Left lung (tissue), 14 donors: ENCODE measurements at places on chromosomes 4 and X. TPM values are rescaled to one million over a fixed set of nuclear protein-coding genes. Genes with fewer than 3 reads are reported as not detected.

DNA sequence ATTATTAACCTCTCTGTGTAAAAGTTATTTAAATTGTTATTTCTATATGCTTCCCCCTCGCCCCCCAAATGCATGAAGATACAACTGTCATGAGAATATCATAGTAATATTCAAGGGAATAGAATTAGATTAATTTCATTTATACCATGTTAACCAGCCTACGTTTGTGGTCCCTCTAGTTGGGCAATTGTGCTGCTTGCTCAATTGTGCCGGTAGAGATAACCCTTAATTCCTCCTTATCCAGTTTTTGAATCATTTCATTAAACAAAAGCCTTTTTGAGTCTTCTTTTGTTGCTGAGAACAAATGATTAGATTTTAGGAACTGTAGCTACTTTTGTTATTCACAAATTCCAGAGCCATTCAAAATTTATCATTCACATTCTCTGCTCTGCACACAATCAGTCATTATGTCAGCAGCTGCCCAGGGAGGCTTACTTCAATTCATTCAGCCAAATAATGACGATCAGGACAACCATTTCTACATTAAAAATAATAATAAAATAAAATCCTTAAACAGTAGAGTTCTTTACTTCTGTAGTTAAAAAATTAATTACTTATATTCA is 98.1 kb downstream of the ADGRL3 start:
- no peaks in the 10 kb centered on the region for H3K4me1 ChIP-seq
- H3K36me3 ChIP-seq = no peaks in the 10 kb centered on the region
- no peak for DNase-seq
- H3K27ac ChIP-seq = no peak overlapping the region

DNA sequence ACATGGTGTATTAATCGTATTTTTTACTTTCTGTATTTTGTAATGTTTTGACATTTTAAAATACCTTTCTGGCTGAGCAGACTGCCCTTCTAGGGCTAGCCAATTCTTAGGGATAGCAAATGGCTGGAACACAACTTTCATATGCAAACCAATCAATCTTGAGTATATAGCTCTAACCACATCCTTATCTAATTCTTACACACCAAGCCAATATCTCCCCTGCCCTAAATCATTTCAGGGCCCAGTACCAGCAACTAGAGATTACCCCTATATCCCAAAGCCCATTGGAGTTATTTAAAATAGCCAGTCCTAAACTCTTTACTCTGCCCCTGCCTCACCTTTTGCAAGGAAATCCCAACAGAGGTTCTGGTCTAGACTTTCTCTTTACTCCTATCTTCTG is 58.3 kb downstream of the INTS12 start:
- no peak for DNase-seq
- H3K27me3 ChIP-seq = no peaks in the 10 kb centered on the region
- H3K4me1 ChIP-seq = no peaks in the 10 kb centered on the region
- H3K27ac ChIP-seq = no peak overlapping the region

DNA sequence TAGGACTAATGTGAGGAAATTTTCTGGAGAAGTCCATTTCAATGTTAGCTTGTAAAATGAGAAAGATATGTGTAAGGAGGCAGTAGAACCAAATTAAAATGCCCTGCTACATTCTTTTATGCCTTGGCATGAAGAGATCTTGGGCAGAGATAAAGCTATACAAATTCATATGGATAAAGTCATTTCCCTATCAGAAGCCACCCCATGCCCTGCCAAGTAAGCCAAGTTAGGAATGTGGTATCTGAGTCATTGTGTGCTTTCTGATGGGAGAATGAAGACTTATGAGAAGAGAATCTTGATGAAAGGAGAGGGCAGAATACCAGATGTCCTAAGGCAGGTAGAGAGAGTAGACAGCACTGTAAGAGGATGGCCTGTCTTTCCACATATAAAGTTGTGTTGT is 83.7 kb downstream of the TEX13A start:
- DNase-seq = no peak
- peaks cover 1% of the 10 kb centered on the region for H3K27me3 ChIP-seq
- no peaks in the 10 kb centered on the region for H3K36me3 ChIP-seq
- H3K4me3 ChIP-seq = no peak overlapping the region
- no peaks in the 10 kb centered on the region for H3K4me1 ChIP-seq

GRCh38 chr4:185820146-185821028 is 8.4 kb upstream of the SORBS2 start:
- H3K27ac ChIP-seq = no peak overlapping the region
- H3K27me3 ChIP-seq = no peaks in the 10 kb centered on the region
- H3K36me3 ChIP-seq = no peaks in the 10 kb centered on the region
- DNase-seq = no peak

DNA sequence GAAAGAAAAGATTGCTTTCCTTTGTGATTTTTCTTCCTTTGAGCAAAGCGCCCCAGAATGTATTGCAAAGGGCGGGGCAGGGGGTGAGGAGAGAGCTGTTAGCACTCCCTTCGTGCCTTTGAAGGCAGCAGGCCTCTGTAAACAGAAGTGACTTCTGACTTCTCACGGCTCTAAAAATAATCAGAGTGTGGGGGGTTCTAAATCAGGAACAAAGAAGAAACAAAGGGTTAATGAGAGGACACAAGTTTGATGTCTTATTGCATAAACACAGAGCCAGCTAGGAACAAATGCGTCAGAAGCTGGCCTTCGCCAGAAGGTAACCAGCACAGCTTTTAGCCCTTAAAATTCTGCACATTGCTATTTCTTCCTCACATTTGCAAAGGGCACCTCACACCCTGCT is 626.2 kb downstream of the MID1IP1 start:
- no peak overlapping the region for H3K27ac ChIP-seq
- no peaks in the 10 kb centered on the region for H3K4me1 ChIP-seq
- no peaks in the 10 kb centered on the region for H3K36me3 ChIP-seq

- H3K27ac ChIP-seq = no peak overlapping the region
- H3K36me3 ChIP-seq = no peaks in the 10 kb centered on the region
- no peak overlapping the region for H3K4me3 ChIP-seq
- no peaks in the 10 kb centered on the region for H3K4me1 ChIP-seq
Observed at GRCh38 chr4:147578051-147578476, 39.1 kb upstream of the TMEM184C start.

DNA sequence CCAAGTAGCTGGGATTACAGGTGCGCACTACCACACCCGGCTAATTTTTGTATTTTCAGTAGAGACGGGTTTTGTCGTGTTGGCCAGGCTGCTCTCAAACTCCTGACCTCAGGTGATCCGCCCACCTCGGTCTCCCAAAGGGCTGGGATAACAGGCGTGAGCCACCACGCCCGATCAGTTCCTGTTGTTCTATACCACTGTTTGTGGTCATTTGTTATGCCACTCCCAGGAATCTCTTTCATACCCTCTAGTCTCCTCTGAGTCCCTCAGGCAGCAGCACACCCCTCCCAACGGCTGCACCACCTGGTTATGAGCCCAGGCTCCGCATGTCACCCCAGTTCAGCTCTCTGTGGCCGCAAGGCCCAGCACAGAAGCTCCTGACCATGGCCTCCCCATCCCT is 17.5 kb upstream of the CD99 start:
- no peaks in the 10 kb centered on the region for H3K27me3 ChIP-seq
- no peaks in the 10 kb centered on the region for H3K4me1 ChIP-seq
- no peak overlapping the region for H3K4me3 ChIP-seq
- H3K36me3 ChIP-seq = no peaks in the 10 kb centered on the region

GRCh38 chr4:173536808-173537429 is 6.9 kb upstream of the HAND2 start:
- H3K4me1 ChIP-seq = peaks cover 18% of the 10 kb centered on the region
- H3K27ac ChIP-seq = no peak overlapping the region
- H3K4me3 ChIP-seq = no peak overlapping the region
- no peak for DNase-seq
- no peaks in the 10 kb centered on the region for H3K36me3 ChIP-seq

- no peaks in the 10 kb centered on the region for H3K36me3 ChIP-seq
- H3K27me3 ChIP-seq = no peaks in the 10 kb centered on the region
- H3K4me3 ChIP-seq = peak overlapping the region; percentile 72
- H3K27ac ChIP-seq = peak overlapping the region; percentile 100
- peaks cover 13% of the 10 kb centered on the region for H3K4me1 ChIP-seq
Observed at GRCh38 chr4:77076889-77077635, 1.3 kb upstream of the CCNI start.

DNA sequence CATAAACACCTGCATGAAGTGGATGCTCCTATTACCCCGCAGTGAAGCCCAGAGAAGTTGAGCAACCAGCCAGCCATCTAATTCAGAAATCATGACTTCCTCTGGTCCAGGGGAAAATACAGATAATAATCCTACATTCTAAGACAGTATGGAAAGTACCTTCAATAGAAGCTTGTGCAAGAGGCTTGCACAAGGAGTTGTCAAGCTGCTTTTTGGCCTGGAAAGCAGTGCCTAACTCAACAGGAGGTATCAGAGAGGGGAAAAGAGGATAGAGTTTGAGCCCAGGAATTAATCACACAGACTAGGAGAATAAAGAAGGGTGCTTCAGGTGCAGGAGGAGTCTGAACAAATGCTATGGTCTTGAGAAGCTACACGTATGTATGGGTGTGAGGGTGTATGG is 26.7 kb downstream of the TMEM192 start:
- no peak overlapping the region for H3K27ac ChIP-seq
- peaks cover 71% of the 10 kb centered on the region for H3K36me3 ChIP-seq
- H3K4me3 ChIP-seq = no peak overlapping the region
- no peak for DNase-seq
- H3K4me1 ChIP-seq = no peaks in the 10 kb centered on the region

GRCh38 chrX:56728752-56729151 is 291 bp upstream of the NBDY start:
- peak overlapping the region; percentile 36 for H3K4me3 ChIP-seq
- no peak for DNase-seq
- no peak overlapping the region for H3K27ac ChIP-seq

GRCh38 chrX:40960041-40960440 is 125.2 kb upstream of the USP9X start:
- DNase-seq = no peak
- H3K27ac ChIP-seq = no peak overlapping the region
- H3K27me3 ChIP-seq = no peaks in the 10 kb centered on the region

DNA sequence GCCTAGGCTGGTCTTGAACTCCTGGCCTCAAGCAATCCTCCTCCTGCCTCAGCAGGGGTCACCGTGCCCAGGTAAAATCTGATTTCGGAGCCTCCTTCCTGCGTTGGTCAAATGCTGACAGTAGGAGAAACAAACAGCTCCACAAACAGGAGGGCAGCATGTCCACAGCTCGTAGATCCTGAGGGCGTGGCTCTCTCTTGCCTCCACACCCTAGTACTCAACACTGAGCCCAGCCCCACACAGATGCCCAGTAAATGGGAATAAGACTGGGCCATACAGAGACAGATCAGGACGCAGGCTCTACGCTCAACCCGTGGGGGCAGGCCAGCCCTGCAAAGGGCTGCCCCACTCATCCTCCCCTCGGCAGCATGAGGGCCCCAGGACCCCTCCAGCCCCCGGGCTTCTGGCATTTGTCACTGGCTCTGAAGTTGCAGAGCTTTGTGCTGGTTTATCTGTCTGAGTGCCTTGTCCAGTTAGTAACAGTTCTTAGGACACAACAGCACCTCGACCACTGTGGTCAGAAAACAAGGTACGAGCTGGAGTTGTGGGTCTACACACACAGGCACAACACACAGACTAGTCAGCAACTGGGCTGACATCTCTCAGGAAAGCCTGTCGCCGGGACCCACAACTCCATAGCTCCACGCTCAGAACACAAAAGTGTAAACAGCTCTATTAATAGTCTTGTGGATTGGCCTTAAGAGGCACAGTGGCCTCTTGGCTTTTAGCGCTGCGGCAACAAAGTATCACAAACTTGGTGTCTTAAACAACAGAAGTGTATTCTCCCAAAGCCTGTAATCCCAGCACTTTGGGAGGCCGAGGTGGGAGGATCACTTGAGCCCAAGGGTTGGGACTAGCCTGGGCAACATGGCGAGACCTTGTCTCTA is 5.2 kb downstream of the TNIP2 start:
- peaks cover 40% of the 10 kb centered on the region for H3K36me3 ChIP-seq
- H3K27me3 ChIP-seq = no peaks in the 10 kb centered on the region
- DNase-seq = no peak
- H3K4me1 ChIP-seq = peaks cover 52% of the 10 kb centered on the region
- H3K4me3 ChIP-seq = no peak overlapping the region

DNA sequence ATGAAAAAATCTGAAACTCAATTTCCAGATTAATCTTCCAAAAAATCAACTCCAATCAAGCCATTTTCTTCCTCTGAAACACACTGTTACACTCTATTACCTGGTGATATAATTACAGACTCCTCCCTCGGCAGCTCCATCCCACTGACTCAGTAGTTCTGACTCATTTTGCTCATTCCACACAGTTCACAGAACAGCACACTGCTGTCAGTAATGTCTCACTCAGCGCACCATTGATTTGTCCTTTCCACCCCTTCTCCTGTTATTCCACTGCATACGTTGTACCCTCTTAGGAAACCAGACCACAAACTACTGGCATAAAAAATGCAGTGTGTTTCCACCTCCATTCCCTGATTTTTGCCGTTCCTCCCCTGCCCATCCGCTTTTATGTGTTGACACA is 212.7 kb downstream of the SLIT2 start:
- H3K27me3 ChIP-seq = no peaks in the 10 kb centered on the region
- DNase-seq = no peak
- no peaks in the 10 kb centered on the region for H3K36me3 ChIP-seq
- H3K4me1 ChIP-seq = no peaks in the 10 kb centered on the region

GRCh38 chrX:69555481-69556041 is 51.4 kb downstream of the NALF2 start:
- no peaks in the 10 kb centered on the region for H3K27me3 ChIP-seq
- H3K4me3 ChIP-seq = no peak overlapping the region
- no peak overlapping the region for H3K27ac ChIP-seq
- H3K4me1 ChIP-seq = no peaks in the 10 kb centered on the region
- peak; percentile 6 for DNase-seq
- H3K36me3 ChIP-seq = no peaks in the 10 kb centered on the region

- no peak overlapping the region for H3K27ac ChIP-seq
- H3K4me1 ChIP-seq = no peaks in the 10 kb centered on the region
- no peaks in the 10 kb centered on the region for H3K27me3 ChIP-seq
- H3K4me3 ChIP-seq = no peak overlapping the region
- DNase-seq = no peak
- peaks cover 4% of the 10 kb centered on the region for H3K36me3 ChIP-seq
Observed at GRCh38 chr4:6962211-6963041, 52.8 kb downstream of the TBC1D14 start.

- peaks cover 19% of the 10 kb centered on the region for H3K4me1 ChIP-seq
- H3K4me3 ChIP-seq = no peak overlapping the region
- H3K27me3 ChIP-seq = no peaks in the 10 kb centered on the region
- no peak overlapping the region for H3K27ac ChIP-seq
- no peaks in the 10 kb centered on the region for H3K36me3 ChIP-seq
Observed at GRCh38 chr4:26141911-26142638, 178.7 kb upstream of the RBPJ start.

SASH3 gene
- total RNA-seq = 17.1 TPM

CD38 gene
- 38.4 TPM for total RNA-seq

RBM10 gene
- 32.2 TPM for total RNA-seq

RAB39B gene
- total RNA-seq = 0.50 TPM

DGKK gene
- total RNA-seq = not detected

EDA2R gene
- 7.9 TPM for total RNA-seq

USP17L13 gene
- total RNA-seq = not detected
